ENCODE measurements at places on chromosomes 13 and 19.

DNA sequence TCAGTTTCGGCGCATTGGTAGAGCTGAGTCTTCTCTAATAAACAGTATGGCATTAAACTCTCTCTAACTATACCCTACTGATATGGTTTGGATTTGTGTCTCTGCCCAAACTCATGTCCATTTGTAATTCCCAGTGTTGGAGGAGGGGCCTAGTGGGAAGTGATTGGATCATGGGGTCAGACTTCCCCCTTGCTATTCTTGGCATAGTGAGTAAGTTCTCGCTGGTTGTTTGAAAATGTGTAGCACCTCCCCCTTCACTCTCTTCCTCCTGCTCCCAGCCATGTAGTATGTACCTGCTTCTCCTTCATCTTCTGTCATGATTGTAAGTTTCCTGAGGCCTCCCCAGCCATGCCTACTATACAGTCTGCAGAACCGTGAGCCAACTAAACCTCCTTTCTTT lies 682.7 kb upstream of the ARGLU1 start:
- DNase-seq = no peak

DNA sequence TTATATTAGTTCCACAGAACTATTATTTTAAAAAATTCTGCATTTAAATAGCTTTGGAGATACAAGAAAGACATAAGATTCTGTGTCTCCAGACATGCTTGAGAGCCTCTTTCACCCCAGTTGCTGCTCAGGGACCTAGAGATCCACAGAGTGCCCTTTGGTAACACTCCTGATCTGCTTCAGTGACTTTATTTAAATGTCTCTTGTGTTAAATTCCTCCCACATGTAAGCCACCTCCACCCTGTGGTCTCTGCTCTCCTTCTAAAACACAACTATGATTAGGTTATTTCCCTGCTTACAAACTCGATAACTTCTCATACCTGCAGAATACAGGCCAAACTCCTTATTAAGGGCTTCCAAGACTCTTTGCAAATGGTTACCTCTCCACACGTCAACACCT lies 141.0 kb downstream of the RFC3 start:
- no peak for DNase-seq

- DNase-seq = no peak
These were observed 50.8 kb downstream of the GPALPP1 start for GRCh38 chr13:45040173-45040572.

GRCh38 chr13:107434347-107434746 lies 781.0 kb downstream of the LIG4 start:
- DNase-seq = no peak

GRCh38 chr19:45712699-45713067 lies 18.0 kb downstream of the FBXO46 start:
- no peak for DNase-seq

GRCh38 chr13:60511637-60512036 lies 114.6 kb downstream of the TDRD3 start:
- no peak for DNase-seq

- DNase-seq = no peak
These were observed 58.6 kb downstream of the MCF2L start for GRCh38 chr13:113027566-113027965.

DNA sequence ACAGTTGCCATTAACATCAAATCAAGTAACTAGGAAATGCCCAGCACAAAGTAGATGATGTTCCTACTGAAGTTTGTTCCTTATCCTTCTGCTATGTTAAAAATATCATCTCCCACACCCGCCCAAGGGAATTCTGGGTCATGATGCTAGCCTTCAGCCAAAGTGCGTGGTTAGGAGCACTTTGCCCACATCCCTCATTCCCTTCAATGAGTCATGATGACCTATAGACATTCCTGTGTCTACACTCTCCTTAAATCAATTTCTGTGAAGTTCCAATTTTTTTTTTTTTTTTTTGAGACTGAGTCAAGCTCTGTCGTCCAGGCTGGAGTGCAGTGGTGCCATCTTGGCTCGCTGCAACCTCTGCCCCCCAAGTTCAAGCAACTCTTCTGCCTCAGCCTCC lies 17.0 kb downstream of the RXFP2 start:
- no peak for DNase-seq

GRCh38 chr13:48505597-48506091 lies 27.2 kb downstream of the RCBTB2 start:
- no peak for DNase-seq

Data from mucosa of descending colon (tissue), 3 donors.